CD4-positive, alpha-beta T cell treated with Interleukin-12 subunit alpha and Interleukin-12 subunit beta, for 1 hour (primary cell): ENCODE measurements at places on chromosomes 2 and 18.

GRCh38 chr2:219210886-219211362 lies 4.3 kb downstream of the ZFAND2B start:
- DNase-seq, result no peak

DNA sequence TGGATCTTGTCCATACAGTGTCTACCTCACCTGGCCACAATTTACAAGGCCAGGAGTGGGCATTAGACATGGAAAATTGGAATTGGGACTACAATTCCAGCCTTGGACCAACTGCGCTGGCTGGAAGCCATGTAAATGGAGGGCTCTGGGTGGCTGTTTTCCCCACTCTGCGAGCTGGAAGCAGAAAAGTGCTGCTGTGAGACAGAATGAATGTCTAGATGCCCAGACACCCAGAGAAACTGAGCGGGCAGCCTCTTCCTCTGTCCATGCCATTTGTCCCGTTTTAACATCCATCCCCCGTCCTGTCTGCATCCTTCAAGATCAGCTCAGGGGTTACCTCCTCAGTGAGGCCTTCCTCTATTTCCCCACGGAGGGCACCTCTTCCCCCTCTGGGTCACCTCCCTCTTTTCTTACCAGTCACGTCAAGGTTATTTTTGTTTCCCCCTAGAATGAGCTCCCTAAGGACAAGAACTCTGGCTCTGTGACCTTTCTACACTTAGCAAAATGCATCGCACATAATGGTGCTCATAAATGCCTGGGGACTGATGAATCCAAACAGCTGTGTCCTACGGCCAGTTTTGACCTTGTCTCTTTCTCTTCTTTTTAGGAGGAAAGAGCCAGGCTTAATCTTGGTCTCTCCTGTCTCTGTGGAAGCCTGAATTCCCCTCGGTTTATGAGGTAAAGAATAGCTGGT lies 41.2 kb downstream of the MCFD2 start:
- no peak for DNase-seq

- DNase-seq, result no peak
Observed at GRCh38 chr18:53887447-53887846, 337.0 kb downstream of the MBD2 start.

DNA sequence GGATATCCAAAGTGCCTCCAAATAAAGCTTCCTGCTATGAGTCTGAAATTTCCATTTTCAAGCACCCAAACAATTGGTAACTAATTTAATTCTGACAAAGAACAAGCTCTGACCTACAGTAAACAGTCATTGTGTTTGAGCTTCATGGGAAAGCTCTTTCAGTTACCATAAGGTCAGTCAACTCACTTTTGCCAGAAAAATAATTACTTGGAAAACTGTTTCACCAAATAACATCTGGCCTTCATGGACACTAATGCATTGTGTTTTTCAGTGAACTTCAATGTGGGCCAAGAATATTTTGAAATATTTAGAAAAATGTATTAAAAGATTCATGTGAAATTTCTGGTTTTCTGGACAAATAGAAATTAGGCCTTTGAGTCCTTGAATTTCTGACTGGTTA lies 369.9 kb downstream of the GALR1 start:
- no peak for DNase-seq

DNA sequence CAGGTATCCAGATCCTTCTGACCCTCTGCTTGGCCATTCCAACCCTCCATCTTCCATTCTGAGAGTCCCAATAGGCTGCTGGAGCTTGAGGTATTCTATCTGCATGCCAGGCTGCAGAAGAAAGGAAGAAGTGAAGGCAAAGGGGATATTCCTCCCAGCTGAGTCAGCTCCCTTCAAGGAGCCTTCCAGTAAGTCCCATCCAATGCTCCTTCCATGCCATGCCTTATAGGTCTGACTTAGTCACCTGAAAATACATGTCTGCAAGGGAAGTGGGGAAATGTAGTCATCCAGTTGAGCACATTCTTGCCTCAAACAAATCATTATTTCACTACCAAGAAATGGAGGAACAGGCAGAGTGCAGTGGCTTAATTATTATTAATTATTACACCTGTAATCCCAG lies 464.6 kb downstream of the CNTNAP5 start:
- no peak for DNase-seq

DNA sequence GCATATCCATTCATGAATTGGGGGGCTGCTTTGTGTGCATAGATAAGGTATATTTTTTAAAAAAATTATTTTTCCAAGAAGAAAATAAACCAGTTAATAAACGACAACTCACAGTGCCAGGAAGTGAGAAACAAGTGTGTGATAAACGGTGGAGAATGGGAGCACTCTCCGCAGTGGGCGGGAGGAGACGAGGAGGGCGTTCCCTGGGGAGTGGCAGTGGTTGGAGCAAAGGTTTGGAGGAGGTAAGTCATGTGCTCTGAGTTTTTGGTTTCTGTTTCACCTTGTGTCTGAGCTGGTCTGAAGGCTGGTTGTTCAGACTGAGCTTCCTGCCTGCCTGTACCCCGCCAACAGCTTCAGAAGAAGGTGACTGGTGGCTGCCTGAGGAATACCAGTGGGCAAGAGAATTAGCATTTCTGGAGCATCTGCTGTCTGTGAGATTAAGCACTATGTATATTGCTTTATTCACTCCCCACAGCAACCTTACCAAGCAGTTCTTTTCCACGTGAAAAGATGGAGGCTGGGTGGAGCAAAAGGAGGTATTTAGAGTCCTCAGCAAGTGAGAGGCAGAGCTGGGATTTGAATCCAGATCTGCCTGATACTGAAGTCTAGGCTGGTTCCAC lies 27.0 kb upstream of the CASP8 start:
- peak; percentile 89 for DNase-seq

- no peak for DNase-seq
Observed at GRCh38 chr2:71604726-71605120, 151.4 kb downstream of the DYSF start.

- DNase-seq, result no peak
Observed at GRCh38 chr2:56749152-56749752, 565.5 kb downstream of the CCDC85A start.

GRCh38 chr2:62040926-62041325 lies 135.5 kb downstream of the COMMD1 start:
- DNase-seq, result no peak

- DNase-seq, result no peak
Observed at GRCh38 chr2:152078023-152078422, 20.8 kb downstream of the CACNB4 start.

GRCh38 chr2:136255648-136256461 lies 137.9 kb upstream of the CXCR4 start:
- no peak for DNase-seq

DNA sequence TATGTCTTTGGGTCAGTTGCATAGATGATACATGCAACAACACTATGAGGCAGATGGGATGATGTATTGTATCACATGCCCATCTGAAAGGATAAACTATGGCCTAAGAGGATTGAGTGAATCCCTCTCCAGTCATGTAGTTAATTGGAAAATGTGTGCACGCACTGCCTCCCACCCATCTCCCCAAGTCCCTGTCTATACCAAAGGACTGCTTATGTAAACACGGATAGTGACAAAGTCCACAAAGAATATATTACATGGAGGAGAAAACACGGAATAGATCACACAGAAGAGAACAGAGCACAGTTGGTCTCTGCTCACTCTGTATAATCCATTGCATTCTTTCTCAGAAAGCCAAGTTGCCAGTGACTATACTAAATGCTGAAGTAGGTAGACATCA lies 82.4 kb downstream of the NCKAP5 start:
- no peak for DNase-seq

DNA sequence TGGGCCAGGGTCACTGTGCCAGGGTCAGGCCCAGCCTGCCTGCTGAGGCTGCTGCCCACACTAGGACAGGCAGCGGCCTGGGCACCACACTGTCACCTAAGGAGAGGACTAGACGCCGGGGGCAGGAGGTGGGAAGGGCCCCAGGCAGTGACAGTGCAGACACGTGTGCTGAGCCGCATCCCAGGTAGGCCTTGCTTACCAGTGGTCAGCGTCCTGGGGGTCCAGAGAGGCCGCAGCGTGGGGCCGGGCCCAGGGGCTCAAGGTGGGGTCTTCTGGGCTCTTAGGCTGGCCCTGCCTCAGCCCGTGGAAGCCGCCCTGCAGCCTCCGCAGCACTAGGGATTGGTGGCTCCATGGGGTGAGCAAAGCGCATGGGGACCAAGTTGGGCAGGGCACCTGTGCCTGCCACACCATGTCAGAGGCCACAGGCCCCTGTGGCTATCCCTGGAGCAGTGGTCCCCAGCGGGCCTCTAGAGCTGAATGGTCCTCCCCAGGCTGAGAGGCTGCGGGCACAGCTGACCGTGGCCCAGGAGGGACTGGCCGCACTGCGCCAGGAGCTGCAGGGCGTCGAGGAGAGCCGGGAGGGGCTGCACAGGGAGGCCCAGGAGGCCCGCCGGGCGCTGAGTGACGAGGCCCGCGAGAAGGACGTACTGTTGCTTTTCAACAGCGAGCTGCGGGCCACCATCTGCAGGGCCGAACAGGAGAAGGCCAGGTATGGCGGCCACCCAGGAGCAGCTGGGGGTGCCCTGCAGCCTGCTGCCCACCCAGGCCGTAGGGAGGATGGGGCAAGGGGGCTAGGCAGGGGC lies 35.2 kb upstream of the SNED1 start:
- DNase-seq, result no peak

- no peak for DNase-seq
Observed at GRCh38 chr2:191845248-191845715, 1.6 kb downstream of the CAVIN2 start.

DNA sequence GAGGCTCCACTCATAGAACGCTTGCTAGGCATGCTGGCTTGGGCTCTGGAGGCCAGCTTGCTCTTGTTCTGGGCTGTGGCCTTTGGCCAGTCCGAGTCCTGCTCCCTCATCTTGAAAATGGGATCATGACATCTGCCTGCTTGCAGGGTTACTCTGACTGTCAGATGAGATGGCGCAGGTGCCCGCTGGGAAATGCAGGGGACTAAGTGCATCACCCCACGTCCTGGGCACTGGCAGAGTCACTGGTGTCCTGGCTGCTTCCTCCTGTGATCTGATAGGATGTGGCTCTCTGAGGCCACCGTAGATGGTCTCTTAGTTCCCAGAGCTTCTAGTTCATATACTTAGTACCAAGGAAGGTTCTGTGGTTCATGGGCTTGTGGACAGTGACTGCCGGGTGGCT lies 18.5 kb downstream of the LDLRAD4 start:
- DNase-seq, result no peak
